ENCODE measurements at places on chromosomes 4 and X.
A peak's percentile ranks its signal among the peaks of the same experiment; 100 is the strongest.

DNA sequence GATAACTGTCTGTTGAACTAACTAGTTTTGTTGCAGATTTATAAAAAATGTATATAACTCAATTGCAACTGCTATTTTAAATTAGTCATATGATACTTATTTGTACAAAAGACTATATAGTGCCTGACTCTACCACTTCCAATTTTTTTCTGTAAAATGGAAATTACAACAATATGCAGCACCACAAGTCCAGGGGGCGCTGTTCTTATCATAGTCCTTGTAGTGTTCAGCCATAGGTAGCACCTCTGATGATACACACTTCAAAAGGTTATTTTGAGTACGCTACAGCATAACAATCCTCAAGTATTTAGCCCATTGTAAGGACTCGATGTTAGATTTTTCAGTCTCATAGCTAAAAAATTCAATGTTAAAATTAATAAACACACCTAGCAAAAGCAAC lies 174.9 kb downstream of the CORIN start:
- DNase-seq = no peak

DNA sequence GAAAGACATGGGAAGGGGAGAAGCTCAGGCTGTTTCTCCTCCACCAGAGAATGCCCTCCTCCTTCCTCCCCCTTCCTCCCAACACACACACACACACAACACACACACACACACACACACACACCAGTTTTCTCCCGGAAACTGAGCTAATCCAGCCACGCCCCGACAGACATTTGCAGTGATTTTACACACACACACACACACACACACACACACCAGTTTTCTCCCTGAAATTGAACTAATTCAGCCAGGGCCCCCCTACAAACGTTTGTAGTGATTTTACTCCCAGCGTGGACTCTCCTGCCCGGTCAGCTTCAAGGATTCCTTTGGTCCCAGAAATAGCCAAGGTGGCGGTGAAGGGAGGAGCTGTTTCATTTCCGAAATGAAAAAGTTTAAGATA lies 32.9 kb upstream of the STX18 start:
- DNase-seq = peak; percentile 23

GRCh38 chrX:49291615-49292337 lies 11.7 kb upstream of the GAGE10 start:
- peak; percentile 69 for DNase-seq

GRCh38 chr4:46425775-46426400 lies 36.0 kb upstream of the GABRA2 start:
- DNase-seq = no peak

GRCh38 chrX:116238093-116238492 lies 67.5 kb downstream of the AGTR2 start:
- no peak for DNase-seq

DNA sequence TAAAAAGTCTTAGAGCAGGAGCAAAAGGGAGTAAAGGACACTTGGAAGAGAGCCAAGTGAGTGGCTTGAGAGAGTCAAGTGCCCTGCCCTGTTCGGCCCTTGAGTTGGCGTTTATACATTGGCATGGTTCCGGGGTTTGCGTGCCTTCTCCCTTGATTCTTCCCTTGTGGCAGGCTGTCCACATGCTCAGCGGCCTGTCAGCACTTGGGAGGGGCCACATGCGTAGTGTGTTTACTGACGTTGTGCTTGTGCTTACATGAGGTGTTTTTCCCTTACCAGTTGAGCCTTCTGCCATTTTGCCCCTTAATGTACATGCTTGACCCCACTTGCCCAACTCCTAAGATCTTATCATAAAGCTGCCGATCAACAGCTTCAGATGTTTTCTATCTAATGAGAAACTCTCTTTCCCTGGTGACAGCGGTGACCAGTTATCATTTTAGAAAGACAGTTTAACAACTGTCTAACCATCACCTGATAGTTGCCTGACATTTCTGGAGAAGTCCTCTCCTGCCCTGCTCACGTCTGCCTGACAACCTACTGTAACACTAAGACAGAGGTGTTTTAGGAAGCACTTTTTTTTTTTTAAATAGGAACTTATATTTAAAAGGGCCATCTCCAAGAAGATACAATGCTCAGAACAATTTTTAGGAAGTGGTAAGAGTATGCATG lies 49.5 kb upstream of the GC start:
- no peak for DNase-seq

- no peak for DNase-seq
Observed at GRCh38 chr4:173403051-173403450, 4.1 kb upstream of the SCRG1 start.

DNA sequence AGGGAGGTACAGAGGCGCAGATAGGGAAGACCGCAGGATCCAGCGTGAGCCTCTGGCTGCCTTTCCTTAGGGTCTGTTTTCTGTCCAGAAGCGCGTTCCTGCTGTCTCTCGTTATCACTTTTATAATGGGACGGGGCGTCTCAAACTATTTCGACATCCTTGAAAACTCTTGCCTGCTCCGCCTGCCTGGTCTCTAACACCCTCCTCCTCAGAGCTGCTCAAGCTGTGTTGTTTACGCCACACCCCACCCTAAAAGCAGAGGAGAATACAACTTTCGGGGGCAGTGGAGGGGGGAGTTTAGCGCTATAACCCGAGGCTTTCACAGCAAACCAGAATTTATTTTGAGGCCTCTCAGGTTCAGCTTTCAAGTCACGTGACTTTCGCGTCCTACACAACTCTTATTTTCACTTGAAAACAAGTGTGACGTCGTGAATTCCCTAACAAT lies 646 bp upstream of the FAM3A start:
- no peak for DNase-seq

GRCh38 chrX:38151441-38151840 lies 69.2 kb downstream of the SRPX start:
- DNase-seq = no peak

DNA sequence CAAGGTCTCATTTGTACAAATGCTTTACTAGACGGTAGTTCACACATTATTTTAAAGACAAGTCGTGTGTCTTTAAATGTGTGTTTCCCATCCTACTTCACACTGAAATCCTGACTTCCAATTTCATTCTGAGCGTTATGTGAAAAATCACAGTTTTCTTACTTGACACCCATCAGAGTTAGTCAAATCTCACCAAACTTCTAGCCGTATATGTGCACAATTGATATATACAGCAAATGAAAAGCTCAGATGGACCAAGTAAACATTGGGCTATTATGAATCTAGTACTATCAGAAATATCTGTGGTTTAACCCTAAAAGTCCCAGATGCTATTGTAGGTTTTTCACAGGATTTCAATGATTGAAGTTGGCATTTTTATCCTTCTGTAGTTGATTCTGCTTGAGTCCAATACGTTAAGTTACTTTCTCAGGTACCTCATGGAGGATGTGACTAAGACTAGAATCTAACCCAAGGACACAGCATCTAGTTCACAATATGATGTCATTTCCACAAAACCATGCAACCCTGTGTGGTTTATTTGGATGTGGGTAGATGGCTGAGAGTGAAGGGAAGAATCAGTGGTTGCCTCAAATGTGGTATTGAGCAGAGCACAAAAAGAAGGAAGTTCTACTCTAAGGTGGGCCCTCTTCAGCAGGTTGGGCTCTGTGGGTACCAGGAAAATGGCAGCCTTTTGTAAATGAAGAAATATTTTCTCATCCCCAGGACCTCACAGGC lies 22.1 kb upstream of the TRIM60 start:
- no peak for DNase-seq

DNA sequence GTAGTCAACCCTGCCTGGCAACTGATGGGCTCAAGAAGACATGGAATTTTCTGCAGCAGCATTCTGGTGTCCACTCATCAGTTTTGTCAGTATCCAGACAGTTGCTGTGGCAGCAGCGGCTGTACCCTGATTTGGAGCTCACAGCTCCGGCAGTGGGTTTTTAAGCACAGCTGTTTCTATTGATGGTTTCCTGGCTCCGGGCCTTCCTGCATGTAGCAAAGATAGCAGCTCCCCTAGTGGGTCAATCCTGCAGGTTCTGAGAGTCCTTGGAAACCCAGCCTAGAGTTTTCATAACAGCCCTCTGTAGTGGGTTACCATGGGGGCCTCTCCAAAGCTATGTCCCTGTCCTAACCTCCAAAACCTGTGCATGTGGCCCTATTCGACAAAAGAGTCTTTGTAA lies 84.0 kb upstream of the ATP6AP2 start:
- DNase-seq = no peak

GRCh38 chr4:72006586-72006985 lies 25.2 kb upstream of the NPFFR2 start:
- DNase-seq = no peak

DNA sequence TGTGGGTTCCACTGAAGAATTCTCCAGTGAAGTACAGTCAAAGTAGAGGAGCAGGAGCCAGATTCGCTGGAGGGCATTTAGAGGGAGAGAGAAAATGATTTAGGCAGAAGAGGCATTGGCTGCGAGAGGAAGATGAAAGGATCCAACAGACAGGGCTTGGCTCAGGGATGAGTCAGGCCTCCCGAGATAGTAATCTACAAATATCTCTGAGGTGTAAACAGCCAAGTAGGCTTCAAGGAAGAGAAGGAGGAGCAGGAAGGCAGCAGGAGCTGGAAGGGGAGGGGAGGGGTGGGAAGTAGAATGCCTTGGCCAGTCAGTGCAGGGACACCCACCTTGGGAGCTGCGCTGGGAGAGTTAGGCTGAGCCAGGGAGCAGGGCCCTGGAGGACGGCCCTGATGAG lies 55.5 kb downstream of the PJA1 start:
- DNase-seq = no peak

- no peak for DNase-seq
Observed at GRCh38 chrX:50769389-50770063, 44.5 kb downstream of the SHROOM4 start.

DNA sequence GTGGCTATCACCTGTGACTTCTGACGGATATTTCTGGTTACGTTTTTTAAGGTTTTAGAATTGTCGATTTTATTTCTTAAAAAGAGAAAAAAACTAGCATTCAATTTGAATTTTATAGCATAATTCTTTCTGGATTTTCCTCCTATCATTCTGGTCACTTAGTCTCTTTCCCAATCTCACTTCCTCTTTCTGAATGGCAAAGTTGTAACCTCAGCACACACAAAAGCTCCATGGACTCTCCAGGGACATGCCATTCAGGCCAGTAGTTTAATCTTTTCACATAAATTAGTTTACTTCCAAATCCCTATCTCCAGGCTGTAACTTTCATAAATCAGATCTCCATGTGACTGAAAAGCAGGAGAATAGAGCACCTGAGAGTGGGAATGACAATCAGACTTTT lies 110.7 kb downstream of the ARAP2 start:
- DNase-seq = no peak

- DNase-seq = no peak
Observed at GRCh38 chr4:151227172-151227571, 49.8 kb upstream of the PRSS48 start.

DNA sequence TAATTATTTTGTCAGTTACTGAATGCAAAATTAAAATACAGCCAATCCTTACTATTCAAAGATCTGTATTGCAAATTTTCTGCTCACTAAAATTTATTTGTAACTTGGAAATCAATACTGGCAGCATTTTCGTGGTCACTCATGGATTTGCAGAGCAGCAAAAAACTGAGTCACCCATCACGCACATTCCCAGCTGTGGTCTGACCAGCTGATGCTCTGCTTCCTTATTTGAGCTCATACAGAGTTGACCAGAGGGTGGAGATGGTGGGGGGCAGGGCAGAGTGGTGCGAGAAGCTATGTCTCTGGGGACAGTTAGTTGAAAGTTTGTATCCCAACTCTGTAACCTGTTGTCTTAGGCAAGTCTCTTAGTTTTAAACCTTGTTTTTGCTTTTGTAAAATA lies 214.8 kb downstream of the SPCS3 start:
- no peak for DNase-seq

DNA sequence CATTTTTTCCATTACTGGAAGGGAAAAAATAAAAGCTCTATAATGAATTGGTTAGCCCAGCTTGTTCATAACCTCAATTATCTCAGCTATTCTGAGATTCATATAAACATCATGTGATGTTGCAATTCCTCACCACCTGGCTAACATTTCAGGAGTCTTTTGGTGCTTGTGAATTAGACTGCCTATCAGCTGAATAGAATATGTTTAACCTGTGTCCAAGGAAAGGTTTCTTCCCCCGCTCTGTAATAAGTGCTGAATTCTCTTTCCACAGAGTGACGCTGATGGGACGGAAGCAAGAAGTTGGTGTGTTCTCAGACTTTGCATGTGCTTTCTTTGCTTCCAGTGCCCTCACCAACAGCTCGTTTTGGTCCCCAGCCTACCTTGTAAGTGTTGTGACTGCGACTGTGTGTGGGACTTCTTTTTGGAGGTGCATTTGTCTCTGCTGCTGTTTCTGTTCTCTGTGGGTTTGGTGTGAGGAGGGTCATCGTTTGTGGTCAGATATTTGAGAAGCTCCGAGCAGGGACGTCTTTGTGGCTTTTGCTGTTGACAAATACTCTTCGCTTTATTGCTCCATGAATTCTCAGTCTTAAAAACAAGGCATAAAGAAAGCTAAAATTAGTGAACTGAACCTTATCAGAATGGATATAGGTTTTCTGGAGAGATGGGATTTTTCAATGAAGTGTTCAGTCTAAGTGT lies 61.7 kb downstream of the PPARGC1A start:
- DNase-seq = no peak

DNA sequence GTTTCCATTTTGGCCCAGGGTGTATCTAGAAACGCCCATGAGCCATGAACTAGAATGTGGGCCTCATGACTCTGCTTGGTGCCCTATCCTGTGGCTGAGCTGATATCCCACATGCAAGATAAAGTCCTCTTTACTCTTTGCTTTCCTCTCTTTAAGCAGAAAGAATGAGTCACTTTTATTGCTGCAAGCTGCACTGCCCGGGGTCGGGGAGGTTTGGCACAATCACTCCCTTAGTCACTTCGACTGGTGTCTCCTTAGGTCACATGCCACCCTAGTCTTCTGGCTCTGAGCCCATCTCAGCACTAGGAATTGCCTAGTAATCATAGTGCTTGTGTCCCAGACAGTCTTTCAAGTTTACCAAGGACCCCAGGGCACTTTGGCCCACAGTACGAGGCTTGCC lies 75.1 kb upstream of the CXorf66 start:
- DNase-seq = no peak

- DNase-seq = no peak
Observed at GRCh38 chr4:5114950-5115349, 63.7 kb downstream of the STK32B start.

GRCh38 chrX:94576367-94577004 lies 902.5 kb downstream of the FAM133A start:
- DNase-seq = no peak

GRCh38 chrX:21993265-21993664 lies 38.9 kb upstream of the PHEX start:
- no peak for DNase-seq

- DNase-seq = no peak
Observed at GRCh38 chrX:38879631-38880220, 78.5 kb downstream of the MID1IP1 start.

GRCh38 chrX:12721042-12721441 lies 70.2 kb upstream of the PRPS2 start:
- DNase-seq = no peak

DNA sequence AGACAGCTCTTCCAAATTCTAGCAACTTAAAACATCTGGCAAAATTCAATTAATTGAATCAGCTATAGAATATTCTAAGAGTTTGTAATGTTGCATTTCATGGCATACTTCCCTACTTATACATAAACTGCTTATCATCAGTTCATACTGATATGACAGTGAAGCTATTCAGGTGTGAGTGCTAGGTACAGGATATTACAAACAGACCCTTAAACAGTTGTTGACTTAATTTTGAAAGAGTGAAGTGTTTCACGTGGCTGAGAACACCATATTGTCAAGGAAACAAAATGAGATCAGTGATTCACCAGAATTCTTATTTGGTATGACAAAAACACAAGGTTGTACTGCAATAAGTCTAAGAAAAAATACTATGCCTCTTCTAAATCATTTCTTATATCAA lies 27.4 kb downstream of the CENPU start:
- DNase-seq = no peak

All from activated CD8-positive, alpha-beta memory T cell treated with anti-CD3 and anti-CD28 coated beads, Interleukin-2, amount 50 U/mL, for 4 hours (primary cell).